ENCODE measurements at places on chromosomes 6 and 20. TPM values are rescaled to one million over a fixed set of nuclear protein-coding genes. Genes with fewer than 3 reads are reported as not detected.

DNA sequence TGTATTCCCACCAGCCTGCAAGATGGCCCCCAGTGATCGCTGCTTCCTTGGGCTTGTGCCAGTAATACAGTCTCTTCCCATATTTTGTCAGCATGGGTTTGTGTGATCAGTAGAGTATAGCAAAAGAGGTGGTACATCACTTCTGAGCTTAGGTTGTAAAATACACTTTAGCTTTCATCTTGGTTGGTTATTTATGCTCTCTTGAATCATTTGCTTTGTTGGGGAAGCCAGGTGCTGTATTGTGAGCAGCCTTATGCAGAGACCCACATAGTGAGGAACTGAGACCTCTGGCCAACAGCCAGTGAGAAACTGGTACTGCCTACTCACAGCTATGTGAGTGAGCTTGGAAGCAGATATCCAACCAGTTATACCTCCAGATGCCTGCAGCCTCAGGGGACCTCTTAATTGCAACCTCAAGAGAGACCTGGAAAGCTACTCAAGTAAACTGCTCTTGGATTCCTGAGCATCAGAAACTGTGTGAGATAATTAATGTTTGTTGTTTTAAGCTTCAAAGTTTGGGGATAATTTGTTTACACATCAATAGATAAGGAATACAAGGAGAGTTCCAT is 229.3 kb downstream of the FARS2 start:
- no peak for DNase-seq

GRCh38 chr6:7604003-7604402 is 14.0 kb downstream of the SNRNP48 start:
- no peak for DNase-seq

GRCh38 chr6:20706939-20707485 is 172.8 kb downstream of the CDKAL1 start:
- DNase-seq = no peak

DNA sequence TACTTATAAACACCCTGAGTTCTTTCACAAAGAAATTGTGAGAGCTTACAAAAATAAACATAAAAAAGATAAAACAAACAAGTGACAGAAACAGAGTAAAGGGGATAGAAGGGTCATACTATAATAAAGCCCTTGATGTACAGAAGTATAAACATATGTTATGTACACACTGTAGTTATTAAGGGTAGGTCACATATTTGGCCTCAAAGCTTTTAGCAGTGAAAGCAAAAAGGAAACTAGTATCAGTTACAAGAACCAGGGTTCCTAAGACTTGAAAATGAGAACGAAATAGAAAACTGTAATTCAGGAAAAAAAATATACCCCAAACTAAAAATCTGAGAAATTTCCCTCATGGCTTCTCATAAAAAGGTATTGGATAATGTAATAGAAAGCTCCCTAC is 380.6 kb downstream of the HDGFL1 start:
- no peak for DNase-seq

DNA sequence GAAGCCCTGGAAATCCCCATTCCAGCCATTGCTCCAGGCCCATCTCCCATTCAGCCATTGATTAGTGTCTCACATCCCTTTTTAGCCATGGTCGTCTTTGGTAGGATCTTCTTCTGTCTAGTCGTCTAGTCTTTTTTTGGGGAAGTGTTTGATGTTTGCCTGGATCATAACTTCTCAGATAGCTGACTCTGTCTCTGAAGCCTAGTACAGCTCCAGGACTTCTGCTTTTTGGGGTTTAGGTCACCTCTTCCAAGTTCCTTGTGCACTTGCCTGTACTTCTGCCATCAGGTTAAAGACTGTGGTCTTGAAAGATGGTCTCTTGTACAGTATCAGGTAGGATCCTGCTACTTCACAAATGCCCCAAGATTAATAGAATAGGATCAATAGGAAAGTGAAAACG is 553.5 kb downstream of the PKHD1 start:
- DNase-seq = no peak

DNA sequence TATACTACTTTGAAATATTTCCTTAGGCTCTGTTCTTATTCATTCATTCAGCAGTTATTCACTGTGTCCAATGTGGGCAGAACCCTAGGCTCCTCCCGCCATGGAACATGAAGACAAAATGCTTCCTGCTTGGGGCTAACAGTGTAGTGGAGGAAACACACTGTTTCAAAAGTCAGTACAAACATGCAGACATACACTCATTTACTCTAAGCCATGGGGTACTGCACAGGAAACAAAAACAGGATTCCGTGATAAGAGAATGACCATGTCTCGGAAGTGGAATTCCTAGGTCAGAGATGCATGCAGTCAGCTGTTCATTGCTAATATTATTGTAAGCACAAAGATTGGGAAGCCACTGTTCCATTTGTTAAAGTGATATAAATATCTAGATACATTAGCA is 18.4 kb upstream of the FAM209A start:
- DNase-seq = no peak

Gene DDO
- polyA plus RNA-seq = 0.37 TPM

Gene PPIL6
- polyA plus RNA-seq = 14.9 TPM

Gene TMC2
- 0.34 TPM for polyA plus RNA-seq
